ENCODE measurements at places on chromosomes 13 and 19. TPM values are rescaled to one million over a fixed set of nuclear protein-coding genes. Genes with fewer than 3 reads are reported as not detected.

APC2 gene
- total RNA-seq, result 0.46 TPM

EMP3 gene
- 62.7 TPM for total RNA-seq

IRF3 gene
- 64.1 TPM for total RNA-seq

ODAD3 gene
- total RNA-seq, result 0.30 TPM

TTC9B gene
- total RNA-seq, result not detected

LILRA2 gene
- not detected for total RNA-seq

DENND1C gene
- total RNA-seq, result not detected

ALOX5AP gene
- 6.8 TPM for total RNA-seq

ADGRE3 gene
- not detected for total RNA-seq

ZNF850 gene
- 7.5 TPM for total RNA-seq

PTPRH gene
- total RNA-seq, result 4.2 TPM

OR7D2 gene
- total RNA-seq, result not detected

LILRA1 gene
- not detected for total RNA-seq

CYP4F8 gene
- not detected for total RNA-seq

FFAR1 gene
- total RNA-seq, result not detected

EID2 gene
- total RNA-seq, result 8.2 TPM

TNFSF11 gene
- total RNA-seq, result not detected

PRTN3 gene
- not detected for total RNA-seq

CASP14 gene
- not detected for total RNA-seq

SLC27A1 gene
- 17.8 TPM for total RNA-seq

LYL1 gene
- 5.0 TPM for total RNA-seq

KCNN4 gene
- 0.30 TPM for total RNA-seq

CRX gene
- not detected for total RNA-seq

TNFRSF19 gene
- 2.4 TPM for total RNA-seq

C13orf42 gene
- total RNA-seq, result not detected

KLK4 gene
- total RNA-seq, result not detected

All from smooth muscle cell of the umbilical artery (primary cell).